ENCODE measurements at places on chromosomes 13 and 19.

DNA sequence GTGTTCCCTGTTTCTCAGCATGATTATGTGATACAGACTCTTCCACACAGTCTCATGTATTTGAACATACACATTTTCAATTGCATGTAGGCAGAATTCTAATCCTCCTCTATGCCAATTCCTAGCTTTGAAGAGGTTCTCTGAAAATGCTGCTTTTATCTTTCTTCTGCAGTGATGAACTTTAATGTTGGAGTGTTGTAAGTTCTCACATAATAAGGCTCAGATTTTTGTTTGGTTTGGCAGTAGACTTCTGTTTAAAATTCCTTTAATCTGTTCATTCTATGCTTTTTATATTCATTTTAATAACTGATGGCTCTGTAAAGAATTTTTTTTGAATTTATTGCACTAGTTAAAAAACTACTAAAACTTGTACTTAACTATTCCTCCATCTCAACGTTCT lies 225.8 kb downstream of the GGACT start:
- no peak for DNase-seq

DNA sequence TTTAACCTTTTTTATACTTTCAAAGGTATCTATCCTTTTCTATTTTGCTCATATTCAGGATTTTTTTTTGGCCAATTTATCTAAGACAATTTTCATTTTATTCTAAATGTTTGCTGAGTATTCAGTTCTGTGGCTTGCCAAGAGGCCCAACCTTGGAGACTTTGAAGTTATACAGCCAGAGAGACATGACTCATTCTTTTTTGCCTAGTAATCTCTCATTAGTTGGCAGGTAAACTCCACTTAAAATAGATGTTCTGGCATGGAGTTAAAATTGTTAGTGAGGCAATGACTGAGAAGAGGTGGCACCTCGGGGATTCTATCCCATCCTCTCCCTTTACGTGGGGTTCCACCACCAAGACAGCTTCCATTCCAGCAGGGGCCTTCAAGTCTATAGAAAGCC lies 213.8 kb downstream of the KCTD12 start:
- peak; percentile 10 for DNase-seq

- DNase-seq, result no peak
These were observed 107.2 kb upstream of the CACNA1A start for GRCh38 chr19:13613447-13613846.

DNA sequence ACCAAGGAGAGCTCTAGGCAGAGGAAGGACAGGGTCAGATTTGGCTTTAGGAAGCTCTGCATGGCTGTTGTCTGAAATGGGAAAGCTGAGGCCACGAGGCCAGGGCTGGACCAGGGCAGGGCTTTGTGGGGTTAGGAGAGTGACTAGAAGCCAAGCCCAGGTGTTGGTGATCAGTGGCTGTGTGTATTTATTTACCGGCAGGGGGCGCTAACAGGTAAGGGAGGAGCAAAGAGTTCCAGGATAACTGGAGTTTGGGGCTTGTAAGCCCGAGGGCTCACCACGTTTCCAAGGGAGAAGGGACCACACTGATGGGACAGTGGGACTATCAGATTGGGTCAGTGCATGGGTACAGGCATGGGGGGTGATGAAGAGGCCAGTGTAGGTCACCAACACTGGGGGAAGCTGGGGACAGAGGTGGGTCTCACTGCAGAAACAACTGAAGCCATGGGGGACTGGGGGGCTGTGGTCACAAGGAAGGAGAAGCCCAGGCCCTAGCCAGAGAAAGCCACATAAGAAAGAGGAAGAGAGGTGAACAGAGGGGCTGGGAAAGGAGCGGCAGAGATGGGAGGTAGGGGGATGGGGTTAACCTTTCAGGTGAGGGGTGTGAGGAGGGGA lies 3.9 kb downstream of the TMEM147 start:
- DNase-seq, result peak; percentile 75

- no peak for DNase-seq
These were observed 22.3 kb upstream of the LILRA2 start for GRCh38 chr19:54551293-54551692.

DNA sequence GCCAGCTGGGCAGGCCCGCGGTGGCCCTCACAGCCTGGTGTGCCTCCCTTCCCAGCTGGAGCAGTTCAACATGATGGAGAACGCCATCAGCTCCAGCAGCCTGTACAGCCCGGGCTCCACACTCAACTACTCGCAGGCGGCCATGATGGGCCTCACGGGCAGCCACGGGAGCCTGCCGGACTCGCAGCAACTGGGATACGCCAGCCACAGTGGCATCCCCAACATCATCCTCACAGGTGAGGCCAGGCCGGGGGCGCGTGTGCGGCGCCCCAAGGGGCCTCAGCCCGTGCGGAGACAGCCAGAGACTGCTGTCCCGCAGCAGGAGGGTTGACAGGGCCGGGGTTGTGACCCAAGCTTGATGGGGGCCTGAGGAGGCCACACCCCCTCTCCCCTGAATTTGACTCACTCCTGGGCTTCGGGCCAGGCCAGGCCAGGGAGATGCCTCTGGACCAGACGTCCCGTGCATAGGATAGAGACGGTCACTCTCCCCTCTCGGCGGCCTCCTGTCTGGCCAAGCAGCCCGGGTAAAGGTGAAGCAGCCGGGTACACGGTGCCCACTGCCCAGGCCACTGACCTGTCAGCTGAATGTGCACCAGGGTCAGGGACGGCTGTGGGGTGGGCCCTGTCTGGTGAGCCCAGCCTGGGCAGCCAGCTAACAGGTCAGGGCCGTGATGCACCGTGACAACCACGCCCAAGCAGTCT lies 15.4 kb downstream of the COMP start:
- DNase-seq, result peak; percentile 89

GRCh38 chr13:90926459-90926858 lies 421.0 kb upstream of the MIR17HG start:
- no peak for DNase-seq

All from AG08395 (cell line).